Motor neuron (in vitro differentiated cells): ENCODE measurements at places on chromosomes 7 and 10. TPM values are rescaled to one million over a fixed set of nuclear protein-coding genes. Genes with fewer than 3 reads are reported as not detected.

Gene HYAL4
- total RNA-seq, result not detected in 2 replicates

- no peak for ATAC-seq
Measured at GRCh38 chr7:153030976-153031375, 271.4 kb downstream of the ACTR3B start.

GRCh38 chr10:59829601-59830000 is 76.3 kb upstream of the MRLN start:
- no peak for ATAC-seq

DNA sequence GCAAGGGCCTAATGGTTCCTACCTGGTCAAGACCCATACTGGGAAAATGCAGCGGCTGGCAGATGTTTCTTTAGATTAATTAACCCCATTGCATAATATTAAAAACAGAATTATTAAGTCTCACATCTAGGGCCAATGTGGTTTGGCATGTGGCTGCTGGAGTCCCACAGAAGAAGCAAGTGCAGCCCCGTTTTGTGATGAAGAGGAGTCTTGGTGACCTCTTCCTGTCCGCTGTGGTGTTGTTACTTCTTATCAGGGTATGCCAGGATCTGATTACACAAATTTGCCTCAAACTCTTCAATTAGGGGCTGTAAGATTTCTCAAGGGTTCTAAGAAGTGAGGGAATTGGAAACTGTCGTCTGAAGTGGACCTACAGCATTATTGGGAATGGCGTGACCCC is 240.3 kb downstream of the SEC23IP start:
- no peak for ATAC-seq

DNA sequence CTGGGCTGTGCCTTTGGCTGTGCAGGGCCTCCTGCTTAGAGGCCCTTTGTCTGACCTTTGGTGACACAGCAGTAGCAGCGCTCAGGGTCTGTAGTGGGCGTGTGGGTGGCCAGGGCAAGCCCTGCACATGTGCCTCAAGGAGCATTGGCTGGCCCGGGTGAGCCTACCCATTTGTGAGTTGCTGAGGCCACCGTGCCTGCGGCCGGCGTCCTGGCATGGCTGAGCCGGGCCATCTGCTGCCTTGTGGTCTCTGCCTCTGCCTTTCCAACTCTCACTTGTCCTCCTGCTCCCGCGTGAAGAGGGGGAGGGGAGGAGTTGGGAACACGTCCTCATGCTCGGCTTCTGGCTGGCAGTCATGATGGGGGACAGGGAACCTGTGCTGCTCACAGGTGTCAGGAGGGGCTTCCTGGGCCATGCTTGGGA is 9.2 kb upstream of the ORAI2 start:
- peak; percentile 46 for ATAC-seq

- ATAC-seq, result no peak
Measured at GRCh38 chr7:77794000-77794399, 4.2 kb downstream of the TMEM60 start.
